ENCODE measurements at places on chromosomes 1 and 21.

DNA sequence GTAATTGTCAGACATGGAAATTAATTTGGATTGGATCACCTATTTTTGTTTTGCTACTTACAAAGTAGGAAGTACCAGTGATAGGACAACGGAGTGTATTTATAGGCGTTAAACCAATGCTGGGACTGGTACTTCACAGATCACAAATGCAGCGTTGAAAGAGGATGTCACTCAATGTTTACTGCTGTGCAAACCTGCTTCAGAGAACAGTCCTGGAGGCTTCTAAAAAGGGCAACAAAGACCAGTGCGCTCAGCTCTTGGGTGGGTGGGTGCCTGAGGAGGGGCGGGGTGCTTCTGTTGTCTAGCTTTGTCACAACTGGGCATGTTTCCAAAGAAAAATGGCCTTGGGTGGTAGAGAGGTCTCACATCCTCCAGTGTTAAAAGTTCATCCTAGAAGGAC lies 2.1 kb downstream of the C1orf21 start:
- no peak for DNase-seq

- no peak for DNase-seq
Measured at GRCh38 chr1:2942410-2942809, 78.9 kb upstream of the ACTRT2 start.

DNA sequence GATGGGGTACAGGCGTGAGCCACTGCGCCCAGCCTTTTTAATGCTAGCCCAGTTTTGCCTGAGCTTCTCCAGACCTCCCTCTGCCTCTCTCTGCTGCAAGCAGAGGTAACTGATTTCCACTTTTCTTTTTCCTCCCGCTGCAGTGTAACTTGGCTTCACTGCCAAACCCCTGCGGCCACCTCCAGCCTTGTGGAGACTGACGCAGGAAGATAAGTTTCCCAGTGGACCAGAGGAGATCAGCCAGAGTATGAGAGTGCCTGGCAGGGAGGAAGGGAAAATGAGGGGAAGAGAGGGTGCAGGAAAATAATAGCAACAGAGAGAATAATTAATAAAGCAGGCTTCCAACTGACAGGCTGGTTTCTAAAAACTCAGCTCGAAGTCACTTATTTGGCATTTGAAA lies 143.7 kb downstream of the PCNX2 start:
- no peak for DNase-seq

DNA sequence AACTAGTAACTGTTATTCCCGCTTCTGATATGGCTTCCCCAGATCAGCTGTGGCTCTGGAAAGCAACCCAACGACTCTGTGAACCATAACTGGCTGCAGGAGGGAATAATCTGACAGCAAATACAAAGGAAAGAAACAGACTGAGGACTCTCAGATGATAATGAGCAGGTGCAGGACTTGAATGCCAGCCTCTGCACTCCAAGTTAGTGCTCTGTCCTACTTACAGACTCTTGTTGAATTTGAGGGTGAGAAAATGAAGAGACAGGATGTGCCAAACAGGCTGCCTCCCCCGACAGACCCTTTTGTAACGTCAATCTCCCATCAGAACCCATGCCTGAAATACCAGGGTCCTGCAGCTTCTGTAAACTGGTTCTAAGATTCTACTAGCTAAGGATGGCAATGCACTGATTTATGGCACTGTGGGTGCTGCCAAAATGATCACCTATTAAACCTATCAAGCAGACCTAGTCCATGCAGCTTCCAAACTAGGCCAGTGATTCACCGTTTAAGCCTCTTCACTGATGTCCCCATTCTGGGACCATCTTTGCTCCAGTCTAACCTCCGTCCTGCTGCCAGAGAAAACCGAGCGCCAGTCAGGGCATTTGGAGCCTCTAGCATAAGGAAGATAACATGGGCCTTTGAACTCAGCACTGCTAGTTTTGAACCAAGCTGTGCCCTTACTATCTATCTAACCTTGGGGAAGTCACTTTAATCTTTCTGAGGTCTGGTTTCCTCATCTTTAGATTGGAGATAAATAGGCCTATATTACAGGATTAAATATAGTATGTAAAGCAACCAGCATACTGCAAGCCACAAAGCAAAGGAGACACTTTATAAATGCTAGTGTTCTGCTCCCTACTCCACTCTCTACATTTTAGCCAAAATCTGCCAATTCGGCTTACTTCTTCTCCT lies 4.8 kb downstream of the MKNK1 start:
- no peak for DNase-seq

DNA sequence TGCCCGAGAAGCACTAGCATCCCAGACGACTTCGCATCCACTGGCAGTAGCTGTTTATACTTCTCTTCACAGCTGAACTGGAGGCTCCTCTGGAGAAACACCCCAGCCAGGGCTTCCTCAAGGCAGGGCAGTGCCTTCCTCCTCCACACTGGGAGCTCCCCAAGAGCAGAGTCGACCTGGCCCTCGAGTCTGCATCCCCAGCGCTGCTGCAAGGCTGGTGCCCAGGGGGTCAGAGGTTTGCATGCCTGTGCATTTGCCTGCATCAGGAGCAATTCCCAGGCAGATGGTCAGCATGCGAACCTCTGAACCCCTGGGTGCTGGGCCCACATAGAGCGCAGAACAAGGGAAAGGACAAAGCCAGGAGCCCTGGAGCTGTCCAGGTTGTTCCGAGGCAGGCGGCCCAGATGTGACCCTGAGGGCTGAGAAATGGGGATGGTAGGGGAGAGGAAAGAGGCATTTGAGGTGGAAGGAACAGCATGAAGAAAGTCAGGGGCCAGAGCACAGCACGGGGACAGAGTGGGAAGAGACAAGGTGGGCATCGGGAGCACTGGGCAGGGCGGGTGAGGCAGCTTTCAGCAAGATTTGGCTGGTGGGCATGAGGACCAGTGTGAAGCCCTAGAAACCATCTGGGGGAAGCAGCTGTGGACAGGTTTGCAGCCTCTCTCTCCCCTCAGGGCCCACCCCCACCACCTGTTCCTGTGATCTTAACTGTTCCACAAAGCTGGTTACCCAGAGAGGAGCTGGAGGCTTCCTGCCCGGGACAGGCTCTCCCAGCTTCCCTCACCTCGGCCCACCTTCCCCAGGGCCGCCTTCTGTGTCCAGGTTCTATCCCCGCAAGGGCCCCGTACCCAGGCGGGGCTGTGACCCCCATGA lies 6.4 kb upstream of the S100A8 start:
- no peak for DNase-seq

Measured in activated naive CD8-positive, alpha-beta T cell treated with anti-CD3 and anti-CD28 coated beads, Interleukin-2, amount 50 U/mL, for 16 hours (primary cell).